ENCODE measurements at places on chromosomes 12 and 14.

- DNase-seq: no peak
These were observed 1.2 kb downstream of the GALNT4 start for GRCh38 chr12:89523393-89523792.

DNA sequence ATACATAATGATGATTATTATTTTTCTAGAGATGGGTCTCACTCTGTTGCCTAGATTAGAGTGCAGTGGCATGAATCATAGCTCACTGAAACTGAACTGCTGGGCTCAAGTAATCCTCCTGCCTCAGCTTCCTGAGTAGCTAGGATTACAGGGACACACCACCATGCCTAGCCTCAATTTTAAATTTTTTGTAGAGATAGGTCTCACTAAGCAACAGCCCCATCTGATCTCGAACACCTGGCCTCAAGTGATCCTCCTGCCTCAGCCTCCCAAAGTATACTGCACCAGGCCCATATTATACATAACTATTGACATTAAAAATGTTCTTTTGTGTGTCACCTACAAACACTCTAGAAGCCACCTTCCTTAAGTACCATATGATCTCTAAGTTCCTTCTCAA, 3.4 kb downstream of the TXNRD1 start:
- DNase-seq: no peak

DNA sequence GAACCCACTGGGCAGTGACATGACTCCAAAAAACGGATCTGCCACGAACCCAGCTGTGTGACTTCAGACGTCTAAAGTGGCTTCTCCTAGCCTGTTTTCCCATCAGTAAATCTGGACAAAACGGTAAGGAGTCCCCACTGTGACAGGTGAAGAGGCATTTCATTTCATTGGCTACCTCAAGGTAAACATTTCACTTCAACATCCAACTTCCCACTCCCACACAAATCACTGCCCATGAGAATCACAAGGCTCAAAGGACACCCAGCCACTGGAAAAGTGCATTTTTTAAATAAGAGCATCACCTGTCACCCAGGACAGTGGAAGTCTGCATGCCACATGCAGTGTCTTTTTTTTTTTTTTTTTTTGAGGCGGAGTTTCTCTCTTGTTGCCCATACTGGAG, 27.9 kb downstream of the HSP90AA1 start:
- DNase-seq: no peak

GRCh38 chr12:86670986-86671385, 414.8 kb upstream of the MGAT4C start:
- DNase-seq: no peak

GRCh38 chr12:67804168-67804567, 155.6 kb downstream of the DYRK2 start:
- no peak for DNase-seq

- DNase-seq: no peak
These were observed 445.5 kb upstream of the GARIN6 start for GRCh38 chr12:99201906-99202645.

- no peak for DNase-seq
These were observed 13.0 kb upstream of the TMTC2 start for GRCh38 chr12:82673698-82674097.

DNA sequence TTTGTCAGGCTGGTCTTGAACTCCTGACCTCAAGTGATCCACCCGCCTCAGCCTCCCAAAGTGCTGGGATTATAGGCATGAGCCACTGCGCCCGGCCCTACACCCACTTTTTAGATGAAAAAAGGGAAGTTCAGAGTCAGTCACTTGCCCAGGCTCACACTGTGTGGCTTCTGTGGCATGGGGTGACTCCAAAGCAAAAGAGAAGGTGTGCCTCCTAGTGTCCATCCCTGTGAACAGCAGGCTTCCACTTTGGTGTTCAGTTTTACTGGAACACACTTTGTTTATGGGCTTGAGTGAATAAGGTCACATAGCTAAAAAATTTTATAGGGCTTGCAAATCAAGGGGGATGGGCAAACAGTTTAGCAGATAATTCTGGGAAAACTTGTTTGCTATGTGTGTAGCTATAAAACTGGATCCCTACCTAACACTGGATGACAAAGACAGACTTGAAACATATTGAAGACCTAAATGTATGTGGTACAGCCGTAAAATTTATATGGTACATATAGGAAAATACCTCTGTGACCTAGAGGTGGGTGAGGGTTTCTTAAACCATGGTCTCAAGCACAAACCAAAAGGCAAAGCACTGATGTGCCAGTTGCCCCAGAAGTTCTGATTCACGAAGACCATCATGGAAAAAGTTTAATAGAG, 54.9 kb downstream of the EID3 start:
- peak; percentile 21 for DNase-seq

GRCh38 chr12:115820656-115821055, 456.8 kb downstream of the MED13L start:
- DNase-seq: no peak

DNA sequence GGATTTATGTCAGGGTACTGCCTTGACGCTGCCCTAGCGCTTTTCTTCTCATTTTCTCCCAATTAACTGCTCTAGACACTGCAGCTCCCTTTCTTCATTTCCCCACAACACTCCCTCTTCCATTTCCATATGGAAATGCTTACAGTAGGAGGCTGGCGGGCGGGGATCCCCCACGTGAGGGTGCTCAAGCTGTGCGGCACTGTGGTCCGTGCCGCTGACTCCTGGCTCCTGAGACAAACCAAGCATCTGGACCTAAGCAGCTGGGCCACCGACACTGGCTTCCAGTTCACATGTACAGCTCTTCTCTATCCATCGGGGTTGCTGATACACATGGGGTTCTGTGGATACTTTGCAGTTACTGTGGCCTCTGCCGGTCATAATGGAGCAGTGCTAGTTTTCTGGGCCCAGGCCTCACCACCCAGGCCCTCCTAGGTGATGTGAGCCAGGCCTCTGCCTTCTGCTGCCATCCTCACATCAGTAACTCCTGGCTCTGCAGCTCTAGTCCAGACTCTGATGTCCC, 20.2 kb downstream of the TCHP start:
- DNase-seq: no peak

DNA sequence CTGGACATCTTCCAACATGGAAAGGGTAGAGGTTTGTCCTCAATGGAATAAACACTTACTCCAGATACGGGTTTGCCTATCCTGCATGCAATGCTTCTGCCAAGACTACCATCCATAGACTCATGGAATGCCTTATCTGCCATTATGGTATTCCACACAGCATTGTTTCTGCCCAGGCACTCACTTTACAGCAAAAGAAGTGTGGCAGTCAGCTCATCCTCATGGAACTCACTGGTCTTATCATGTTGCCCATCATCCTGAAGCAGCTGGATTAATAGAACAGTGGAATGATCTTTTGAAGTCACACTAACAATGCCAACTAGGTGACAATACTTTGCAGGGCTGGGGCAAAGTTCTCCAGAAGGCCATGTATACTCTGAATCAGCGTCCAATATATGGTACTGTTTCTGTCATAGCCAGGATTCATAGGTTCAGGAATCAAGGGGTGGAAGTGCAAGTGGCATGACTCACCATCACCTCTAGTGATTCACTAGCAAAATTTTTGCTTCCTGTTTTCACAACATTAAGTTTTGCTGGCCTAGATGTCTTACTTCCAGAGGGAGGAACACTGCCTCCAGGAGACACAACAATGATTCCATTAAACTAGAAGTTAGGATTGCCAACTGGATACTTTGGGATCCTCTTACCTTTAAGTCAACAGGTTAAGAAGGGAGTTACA, 140.4 kb downstream of the SLC35F4 start:
- DNase-seq: no peak

- no peak for DNase-seq
These were observed 65.5 kb downstream of the FBXO33 start for GRCh38 chr14:39366460-39367386.

- no peak for DNase-seq
These were observed 22.6 kb upstream of the SLC15A5 start for GRCh38 chr12:16300122-16300521.

- DNase-seq: no peak
These were observed 10.6 kb upstream of the ANO6 start for GRCh38 chr12:45205165-45205825.

DNA sequence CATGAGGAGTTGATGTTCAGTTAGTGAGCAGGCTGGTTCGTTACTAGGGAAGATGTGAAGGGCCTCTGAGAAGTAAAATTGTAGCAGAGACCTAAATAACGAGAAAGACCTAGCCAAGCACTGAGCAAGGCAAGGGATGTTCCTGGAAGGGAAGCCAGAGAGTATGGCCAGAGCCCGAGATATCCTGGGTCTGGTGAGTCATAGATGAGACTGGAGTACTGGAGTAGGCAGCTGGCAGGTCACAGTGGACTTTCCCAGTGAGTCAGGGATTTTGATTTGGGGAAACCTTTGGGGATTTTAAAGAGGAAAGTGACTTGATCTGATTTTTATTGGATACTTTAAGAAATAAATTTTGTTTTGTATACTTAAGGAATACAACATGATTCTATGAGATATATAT, 369.0 kb downstream of the DIO2 start:
- no peak for DNase-seq

DNA sequence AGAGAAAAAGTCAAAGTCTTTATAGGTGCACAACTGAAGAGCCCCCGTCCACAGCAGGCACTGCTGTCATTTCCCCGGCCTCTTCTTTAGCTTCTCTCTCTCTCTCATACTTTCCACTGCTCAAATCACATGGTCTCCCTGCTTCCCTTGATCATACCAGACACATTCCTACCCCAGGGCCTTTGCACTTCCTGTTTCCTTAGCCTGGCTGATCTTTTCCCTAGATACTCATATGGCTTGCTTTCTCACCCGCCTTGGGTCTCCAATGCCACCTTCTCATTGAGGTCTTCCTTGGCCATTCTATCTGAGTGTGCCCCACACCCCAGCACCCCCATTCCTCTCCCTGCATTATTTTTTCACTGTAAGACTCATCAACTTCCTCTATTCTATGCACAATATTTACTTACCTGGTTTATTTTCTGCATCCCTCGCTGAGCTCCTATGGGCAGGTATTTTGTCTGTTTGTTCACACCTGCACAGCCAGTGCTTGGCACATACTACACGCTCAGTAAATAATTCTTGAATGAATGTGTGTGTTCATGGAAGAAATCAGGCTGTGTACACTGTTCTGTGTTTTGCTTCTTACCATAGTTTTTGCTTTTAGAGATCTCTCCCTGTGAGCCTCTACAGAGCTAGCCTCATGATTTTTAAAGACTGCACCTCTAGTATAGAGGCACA, 31.9 kb downstream of the SERPINA1 start:
- DNase-seq: no peak

- DNase-seq: no peak
These were observed 33.6 kb downstream of the CMKLR1 start for GRCh38 chr12:108305520-108305919.

- no peak for DNase-seq
These were observed 84.9 kb upstream of the OTX2 start for GRCh38 chr14:56895154-56895553.

GRCh38 chr14:61526405-61527312, 168.7 kb upstream of the HIF1A start:
- no peak for DNase-seq

DNA sequence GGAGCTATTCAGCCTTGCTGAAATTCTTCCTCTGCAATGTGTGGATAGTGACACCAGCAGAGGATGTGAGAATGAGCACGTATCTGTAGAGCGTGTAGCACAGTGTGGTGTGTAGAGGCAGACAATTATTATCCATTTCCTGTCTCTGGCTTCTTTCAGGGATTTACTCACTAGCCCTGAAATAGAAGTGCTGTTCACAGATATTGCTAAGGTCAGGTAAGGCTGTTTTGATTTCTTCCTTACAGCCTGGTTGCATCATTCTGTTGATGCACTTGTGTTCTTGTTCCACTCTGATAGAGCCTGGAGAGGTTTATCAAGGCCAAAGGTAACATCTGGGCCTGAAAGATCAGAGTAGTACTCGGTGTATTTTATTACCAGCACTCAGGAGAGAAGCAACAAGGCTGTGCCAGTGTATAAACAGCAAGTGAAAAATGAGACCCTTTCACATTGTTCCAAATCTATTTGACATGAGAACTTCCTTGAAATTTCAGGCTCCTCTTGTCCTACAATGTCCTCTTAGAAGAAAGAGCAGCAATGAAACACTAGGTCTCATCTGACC, 16.7 kb downstream of the ARG2 start:
- no peak for DNase-seq

- DNase-seq: no peak
These were observed 314.3 kb downstream of the TRHDE start for GRCh38 chr12:72586456-72586855.

DNA sequence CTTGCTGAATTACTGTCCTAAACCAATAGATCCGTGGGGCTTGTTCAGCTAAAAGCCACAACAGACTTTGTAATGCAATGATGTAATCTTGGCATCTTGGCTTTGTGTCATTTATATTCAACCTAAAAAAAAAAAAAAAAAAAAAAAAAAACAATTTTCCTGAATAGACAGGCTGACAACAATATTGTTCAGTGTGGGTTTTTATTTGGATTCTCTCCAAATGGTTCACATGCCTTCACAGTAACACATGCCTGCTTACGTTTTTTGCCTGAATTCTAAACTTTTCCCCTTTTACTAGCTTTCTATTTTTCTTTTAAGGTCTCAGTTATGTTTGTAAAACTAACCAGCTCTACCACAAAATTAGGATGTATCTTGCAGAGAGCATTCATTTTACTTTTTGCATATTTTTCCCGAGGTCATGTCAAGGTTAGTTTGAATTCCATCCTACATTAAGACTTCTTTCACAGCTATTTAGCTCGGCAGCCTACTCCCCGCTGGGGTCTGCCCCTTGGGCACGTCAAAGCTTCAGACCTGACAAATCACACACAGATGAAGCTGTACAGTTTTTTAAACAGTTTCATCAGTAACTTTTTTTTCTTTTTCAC, 213.7 kb upstream of the NPAS3 start:
- no peak for DNase-seq

DNA sequence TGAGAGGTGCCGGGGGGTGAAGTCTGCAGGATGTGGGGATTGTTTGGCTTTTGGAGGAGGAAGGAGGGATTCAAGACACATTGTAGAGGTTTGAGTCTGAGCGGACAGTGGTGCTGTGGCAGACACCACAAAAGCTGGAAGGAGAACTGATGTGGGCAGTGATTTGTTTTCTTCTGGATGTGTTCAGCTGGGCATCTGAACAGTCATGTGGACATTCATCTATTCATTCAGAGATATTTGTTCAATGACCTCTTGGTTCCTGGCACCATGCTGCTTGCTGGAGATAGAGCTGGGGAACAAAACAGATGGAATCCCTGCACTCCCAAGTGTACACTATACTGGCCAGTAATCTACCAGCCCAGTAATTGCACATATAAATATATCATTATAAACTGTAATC, 64.0 kb downstream of the PTPN11 start:
- no peak for DNase-seq

- no peak for DNase-seq
These were observed 9.7 kb downstream of the RTRAF start for GRCh38 chr14:51999084-51999483.

DNA sequence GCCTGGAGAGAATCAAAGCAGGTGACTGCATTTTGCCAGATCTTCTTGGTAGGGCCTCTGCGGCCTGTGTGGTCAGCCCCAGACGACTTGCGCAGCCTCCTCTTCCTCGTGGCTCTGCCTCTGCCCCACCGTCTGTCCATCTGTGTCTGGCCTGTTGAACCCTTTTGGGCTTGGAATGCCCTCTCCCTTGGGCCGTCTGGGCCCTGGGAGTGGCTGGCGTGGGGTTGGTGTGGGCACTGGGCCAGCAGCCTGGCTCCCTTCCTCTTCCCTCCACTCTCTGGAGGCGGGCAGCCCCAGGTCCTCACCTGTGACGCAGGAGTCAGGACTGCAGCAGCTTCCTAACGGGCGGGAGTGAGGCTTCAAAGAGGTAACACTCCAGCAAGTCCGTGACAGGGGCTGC, 9.7 kb upstream of the CCDC197 start:
- no peak for DNase-seq
